GM12878 (cell line): ENCODE measurements at places on chromosomes 7 and 10.

DNA sequence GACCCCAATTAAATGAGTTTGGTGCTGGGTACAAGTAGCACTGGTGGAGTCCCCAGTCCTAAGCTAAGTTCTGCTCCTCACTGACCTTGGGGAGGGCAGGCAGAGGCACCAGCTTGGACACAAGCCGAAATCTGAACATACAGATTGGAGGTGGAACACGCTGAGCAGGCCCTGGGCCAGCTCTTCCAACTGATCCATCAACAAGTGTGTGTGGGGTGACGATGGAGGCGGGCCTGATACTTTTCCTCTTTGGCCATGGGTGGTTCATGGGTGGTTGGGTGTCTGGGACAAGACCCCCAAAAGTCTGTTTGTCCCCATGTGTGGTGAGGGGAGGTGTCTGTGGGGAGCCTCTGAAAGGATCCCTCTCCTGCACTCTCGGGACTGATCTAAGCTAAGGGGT lies 1.9 kb downstream of the ADCYAP1R1 start:
- no peak for DNase-seq

DNA sequence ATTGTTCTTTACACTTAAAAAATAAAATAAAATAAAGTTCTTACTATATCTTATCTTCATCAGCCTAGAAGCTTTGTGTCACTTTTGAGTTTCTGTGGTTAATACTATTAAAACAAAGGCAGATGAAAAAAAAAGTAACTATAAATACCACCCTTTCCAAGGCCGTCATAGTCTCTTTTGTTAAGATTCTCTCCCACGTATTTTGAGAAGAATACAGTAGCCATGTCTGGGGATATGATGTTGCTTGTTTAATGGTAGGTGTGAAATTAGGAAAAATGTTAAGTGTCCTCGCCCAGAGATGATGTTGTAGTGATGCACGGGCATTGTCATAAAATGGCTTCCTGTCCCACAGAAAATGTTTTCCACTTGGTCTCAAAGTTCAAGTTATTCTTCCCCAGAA lies 223.9 kb downstream of the NEBL start:
- DNase-seq, result no peak

DNA sequence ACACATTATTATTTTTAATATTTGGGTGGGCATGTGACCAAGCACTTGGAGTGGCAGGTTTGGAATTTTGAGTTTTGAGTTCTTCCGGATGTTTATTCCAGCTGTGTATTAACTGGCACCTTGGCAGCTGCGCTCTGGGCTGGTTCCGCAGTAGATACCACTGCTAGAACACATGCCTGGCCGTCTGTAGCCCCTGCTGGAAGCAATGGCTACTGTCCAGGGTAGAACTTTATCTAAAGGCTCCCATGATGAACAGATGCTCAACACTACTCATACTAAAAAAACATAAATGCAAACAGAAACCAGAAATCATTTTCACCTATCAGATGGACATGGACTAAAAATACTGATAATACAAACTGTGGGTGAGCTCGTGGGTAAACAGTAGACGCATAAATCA lies 19.4 kb upstream of the SH3PXD2A start:
- DNase-seq, result no peak

GRCh38 chr10:123582084-123582989 lies 83.8 kb upstream of the GPR26 start:
- DNase-seq, result no peak

GRCh38 chr10:72276421-72277339 lies 3.0 kb downstream of the DDIT4 start:
- DNase-seq, result no peak

- no peak for DNase-seq
These were observed 118.1 kb upstream of the SEM1 start for GRCh38 chr7:96827701-96828100.

GRCh38 chr7:149385195-149385950 lies 75.5 kb downstream of the ZNF777 start:
- DNase-seq, result no peak

GRCh38 chr10:54125098-54125747 lies 675.8 kb downstream of the PCDH15 start:
- DNase-seq, result no peak

GRCh38 chr7:48011323-48011722 lies 17.6 kb downstream of the SUN3 start:
- DNase-seq, result no peak

- no peak for DNase-seq
These were observed 28.1 kb upstream of the HERPUD2 start for GRCh38 chr7:35723011-35723410.

GRCh38 chr7:92313055-92313454 lies 67.3 kb downstream of the ANKIB1 start:
- no peak for DNase-seq

DNA sequence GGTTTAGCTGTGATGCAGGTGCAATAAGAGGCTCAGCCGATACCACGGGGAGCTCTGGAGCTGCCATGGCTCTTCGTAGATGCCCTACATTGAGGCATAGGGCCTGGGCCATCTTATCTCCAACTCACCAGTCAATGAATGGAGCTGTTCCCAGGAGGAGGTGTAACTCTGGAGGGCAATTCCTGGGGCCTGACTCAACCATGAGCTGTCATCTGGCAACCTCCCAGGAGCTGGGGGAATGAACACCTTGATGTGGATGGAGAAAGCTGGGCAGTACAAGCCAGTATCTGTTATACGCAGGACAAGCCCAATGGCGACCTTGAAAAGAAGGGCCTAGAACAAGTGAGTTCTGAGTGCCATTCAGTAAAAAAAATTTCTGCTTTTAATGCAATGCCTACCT lies 224.0 kb upstream of the PLXDC2 start:
- DNase-seq, result no peak

- DNase-seq, result no peak
These were observed 179.6 kb downstream of the FZD1 start for GRCh38 chr7:91443862-91444261.

DNA sequence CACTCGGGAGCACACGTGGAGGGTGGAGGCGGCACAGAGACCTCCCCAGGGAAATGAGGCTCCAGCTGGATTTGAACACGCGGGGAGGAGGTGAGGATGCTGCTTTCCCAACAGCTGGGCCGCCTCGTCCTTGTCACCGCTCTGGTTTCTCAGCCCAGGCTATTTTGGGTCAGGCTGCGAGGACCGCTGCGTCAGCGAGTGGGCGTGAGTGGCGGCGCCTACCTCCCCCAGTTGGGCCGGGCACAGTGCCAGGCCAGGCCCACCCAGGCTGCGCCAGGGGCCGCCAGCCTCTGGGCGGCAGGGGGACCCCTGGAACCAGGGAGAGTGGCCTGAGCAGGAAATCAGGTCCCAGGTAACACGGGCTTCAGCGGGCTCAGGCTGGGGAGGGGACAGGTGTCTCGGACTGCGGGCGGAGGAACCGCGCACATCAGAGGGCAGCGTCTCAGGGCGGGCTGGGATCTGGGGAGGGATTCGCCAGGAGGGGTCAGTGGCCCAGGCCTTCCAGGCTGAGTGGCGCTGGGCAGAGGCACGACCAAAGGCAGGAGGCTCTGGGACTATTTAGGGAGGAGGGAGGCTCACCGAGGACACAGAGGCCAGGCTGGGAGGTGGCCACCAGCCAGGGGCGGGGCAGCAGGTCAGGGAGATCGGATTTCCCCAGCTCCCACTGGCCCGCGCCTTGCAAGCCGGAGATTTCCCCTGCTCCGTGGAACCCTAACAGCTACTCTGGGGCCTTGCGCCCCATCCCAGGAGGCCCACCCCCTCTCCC lies 125.2 kb upstream of the RET start:
- no peak for DNase-seq

- no peak for DNase-seq
These were observed 2.4 kb downstream of the TMEM72 start for GRCh38 chr10:44913350-44914081.

- no peak for DNase-seq
These were observed 103.4 kb downstream of the SDK1 start for GRCh38 chr7:3404501-3404900.

DNA sequence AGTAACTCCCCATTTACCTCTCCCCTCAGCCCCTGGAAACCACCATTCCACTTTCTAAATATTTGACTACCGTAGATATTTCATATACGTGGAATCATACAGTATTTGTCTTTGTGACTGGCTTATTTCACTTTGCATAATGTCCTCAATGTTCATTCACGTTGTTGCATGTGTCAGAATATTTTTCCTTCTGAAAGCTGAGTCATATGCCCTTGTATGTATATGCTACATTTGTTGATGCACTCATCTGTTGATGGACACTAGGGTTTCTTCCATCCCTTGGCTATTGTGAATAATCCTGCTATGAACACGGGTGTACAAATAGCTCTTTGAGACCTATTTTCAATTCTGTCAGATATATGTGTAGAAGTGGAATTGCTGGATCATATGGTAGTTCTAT lies 25.8 kb upstream of the TSPAN13 start:
- DNase-seq, result no peak

DNA sequence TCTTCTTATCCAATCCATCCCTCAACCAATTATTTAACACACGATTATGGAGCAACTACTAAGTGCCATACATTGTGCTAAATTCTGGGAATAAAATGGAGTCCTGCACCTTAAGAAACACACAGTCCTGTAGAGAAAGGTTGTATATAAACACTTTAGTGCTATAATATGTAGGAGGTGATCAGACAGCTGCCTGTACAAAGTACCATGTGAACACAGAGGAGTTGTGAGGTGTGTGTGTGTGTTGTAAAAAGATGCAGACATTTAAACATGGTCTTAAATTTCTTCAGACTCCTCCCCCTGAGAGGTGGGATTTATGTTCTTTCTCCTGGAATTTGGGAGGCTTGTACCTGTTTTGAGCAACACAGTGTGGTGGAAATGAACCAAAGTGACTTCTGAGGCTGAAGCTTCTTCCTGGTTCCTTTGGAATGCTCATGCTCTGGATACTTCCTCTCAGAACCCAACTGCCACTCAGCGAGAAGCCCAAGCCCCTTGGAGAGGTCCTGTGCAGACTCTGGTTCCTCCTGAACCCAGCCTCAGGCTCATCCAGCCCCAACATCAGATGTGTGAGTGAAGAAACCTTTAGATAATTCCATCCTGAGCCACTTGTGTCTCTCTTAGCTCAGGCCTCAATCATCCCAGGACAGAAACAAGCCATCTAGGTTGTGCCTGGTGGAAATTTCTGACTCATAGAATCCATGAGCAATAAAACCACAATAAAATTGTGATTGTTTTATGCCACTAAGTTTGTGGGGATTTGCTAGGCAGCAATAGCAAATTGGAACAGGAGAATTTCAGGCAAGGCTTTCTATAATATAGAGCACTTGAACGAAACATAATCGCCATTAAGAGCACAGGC lies 161.2 kb upstream of the FAM3C start:
- no peak for DNase-seq

GRCh38 chr7:6234384-6234783 lies 38.0 kb downstream of the CYTH3 start:
- DNase-seq, result no peak

DNA sequence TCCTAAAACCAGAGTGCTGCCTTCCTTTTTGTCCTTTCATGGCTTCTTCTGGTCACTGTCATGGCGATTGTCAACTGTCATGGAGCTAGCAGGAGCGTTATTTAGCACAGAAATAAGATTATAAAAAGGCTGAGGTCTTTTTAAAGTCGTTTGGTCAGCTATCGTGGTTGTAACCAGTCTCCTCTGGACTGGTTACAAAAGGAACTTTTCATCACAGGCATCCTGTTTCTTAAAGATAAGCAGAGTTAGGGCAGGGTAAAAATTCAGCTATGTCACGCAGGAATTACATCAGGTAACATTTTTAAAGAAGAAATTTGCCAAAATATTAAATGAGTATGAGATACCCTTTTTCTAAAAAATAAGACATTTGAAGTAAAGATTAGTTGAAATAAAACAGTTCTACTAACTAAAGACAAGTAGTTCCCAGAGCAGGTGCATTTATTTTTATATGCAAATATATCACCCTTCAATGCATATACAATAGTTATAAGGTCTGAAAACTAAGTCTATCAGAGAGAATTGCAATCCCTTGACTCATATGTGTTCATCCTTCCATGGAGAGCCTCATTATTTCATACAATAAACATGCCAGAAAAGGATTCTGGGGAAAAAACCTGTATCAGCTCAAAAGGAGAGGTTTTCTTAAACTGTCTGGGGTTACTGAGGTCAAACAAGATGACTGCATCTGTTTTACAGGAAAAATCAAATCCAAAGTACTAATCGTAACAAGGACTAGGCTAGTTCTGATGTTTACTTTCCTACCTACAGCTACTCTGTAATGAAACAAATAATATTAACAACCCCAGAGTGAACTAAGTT lies 20.9 kb downstream of the FAM24A start:
- DNase-seq, result no peak

- DNase-seq, result no peak
These were observed 38.6 kb downstream of the HACD1 start for GRCh38 chr10:17578603-17579002.

GRCh38 chr7:99089914-99090629 lies 53.8 kb downstream of the SMURF1 start:
- DNase-seq, result no peak

DNA sequence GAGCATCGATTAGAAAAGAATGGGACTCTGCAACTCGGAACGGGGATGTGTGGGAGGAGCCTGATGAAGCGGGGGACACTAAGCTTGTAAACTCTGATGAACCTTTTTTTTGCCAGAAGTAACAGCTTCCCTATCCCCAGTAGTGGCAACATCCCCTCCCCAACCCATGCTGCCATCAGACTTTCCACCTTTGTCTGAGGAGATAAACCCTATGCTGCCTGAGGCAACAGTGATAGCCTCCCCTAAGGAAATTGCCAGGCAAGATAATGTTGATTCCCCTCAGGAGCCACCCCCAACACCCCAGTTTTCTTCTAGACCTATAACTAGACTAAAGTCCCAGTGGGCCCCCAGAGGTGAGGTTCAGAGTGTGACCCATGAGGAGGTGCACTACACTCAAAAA lies 173.7 kb downstream of the AKR1D1 start:
- DNase-seq, result no peak

GRCh38 chr10:79400146-79401004 lies 45.0 kb downstream of the ZCCHC24 start:
- no peak for DNase-seq

DNA sequence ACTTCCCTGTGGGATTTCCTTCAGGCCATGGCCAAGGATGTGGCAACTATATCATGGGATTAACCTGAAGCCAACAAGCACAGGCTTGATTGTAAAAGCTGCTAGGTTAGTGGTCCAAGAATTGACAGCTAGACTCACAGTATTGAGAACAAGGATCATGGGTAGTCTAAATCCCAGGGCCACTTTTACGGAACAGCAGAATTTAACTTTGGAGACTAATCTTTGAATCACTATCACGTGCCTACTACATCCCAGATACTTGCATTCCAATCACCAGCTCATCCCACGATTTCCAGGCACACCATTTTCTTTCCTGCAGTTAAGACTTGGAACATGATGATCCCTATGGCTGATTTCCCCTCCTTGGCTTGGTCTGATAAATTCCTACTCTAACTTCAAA lies 65.6 kb upstream of the ADO start:
- no peak for DNase-seq

DNA sequence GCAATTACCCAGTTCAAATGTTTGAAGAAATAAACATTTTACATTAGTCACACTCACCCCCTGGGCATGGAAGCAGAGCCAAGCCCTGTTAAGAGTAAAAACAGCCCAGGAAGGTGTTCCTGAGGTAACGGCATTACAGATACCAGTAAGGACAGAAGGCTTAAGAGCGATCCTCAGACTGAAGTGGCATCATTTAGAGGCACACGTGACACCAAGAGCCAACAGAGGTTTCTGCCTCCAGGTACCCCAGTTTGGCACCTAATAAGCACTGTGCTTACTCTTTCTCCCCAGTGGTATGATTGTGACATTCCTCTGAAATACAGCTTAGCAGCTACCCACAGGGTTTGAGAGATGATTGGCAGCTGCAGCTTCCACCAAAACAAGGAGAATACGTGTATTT lies 17.2 kb downstream of the MMS19 start:
- DNase-seq, result no peak
